ENCODE measurements at places on chromosomes 7 and 10.

- DNase-seq = no peak
Measured at GRCh38 chr7:105011831-105012502, 2.0 kb upstream of the KMT2E start.

- no peak for DNase-seq
Measured at GRCh38 chr7:36363515-36363914, 26.1 kb upstream of the ANLN start.

DNA sequence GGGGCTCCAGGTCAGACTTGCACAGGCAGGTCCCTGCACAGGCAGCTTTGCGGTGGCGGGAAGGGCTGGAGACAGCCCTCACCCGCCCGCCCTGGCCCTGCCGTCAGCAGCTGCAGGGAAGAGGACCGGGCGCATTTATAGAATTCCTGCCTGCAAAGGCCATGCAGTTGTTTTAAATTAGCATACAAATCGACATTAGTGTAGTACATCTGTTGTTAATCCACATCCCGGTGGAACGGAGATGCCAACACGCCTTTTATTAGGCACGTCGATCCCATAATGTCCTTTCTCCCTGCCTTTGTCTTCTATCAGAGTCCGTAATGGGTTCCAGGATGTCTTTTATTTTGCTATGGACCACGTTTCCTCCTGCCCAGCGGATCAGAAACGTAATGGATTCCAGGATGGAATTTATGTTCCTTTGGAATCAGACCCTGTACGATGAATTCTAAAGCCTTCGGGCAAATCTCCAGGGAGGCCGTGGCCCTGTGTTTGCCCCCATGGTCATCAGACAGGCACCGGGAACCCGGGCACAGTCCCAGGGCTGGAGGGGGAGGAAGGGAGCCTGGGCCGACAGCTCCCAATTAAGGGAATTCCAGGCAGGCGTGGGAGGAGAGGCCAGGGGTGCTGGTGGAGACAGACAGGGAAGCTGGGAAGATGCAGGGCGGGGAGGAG, 123.9 kb downstream of the COL26A1 start:
- no peak for DNase-seq

DNA sequence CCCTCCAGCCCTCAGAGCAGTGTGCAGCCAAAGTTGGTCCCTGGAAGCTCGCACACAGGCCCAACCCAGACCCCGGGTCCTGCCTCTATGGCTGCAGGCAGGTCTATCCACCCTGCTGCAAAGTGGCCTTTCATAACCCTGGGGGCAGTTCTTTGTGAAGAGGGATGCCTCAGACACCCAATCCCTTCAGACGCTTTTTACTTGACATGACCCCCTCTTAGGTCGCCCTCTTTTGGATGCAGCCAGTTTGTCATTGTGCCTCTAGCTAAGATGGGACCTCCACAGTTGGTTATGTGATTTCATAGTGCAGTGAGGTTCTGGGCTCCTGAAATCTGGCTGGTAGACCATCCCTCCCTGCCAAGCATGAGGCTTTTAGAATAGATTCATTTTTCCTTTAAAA, 27.3 kb downstream of the SMKR1 start:
- no peak for DNase-seq

GRCh38 chr7:128842674-128843641, 12.8 kb downstream of the FLNC start:
- no peak for DNase-seq

GRCh38 chr10:114767986-114768821, 53.4 kb upstream of the FHIP2A start:
- DNase-seq = no peak

DNA sequence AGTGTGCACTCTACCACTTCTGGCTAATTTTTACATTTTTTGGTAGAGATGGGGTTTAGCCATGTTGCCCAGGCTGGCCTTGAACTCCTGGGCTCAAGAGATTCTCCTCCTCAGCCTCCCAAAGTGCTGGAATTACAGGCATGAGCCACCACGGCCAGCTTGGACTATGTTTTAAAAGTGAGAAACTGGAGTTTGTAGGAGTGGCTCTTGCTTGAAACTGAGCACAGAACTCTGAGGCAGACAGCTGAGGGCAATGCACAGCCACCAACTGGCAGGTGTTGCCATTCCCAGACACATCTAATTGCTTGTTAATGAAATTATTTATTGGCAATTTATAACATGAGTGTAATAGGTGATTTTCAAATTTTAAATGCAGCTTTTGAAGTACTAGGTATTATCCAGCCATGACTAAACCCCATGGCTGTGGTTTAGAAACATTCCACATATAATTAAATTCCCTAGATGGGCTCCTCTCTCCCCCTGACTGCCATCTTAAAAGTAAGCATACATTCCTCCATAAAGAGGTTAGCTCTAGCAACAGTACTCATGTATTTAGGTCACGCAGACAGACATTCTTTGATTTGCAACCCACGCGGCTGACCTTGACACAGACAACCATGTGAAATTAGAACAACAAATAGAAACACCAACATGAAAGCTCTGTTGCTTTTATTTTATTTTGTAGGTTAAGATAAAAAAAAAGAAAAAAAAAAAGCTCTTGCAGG, 19.8 kb downstream of the PANK1 start:
- peak; percentile 72 for DNase-seq

DNA sequence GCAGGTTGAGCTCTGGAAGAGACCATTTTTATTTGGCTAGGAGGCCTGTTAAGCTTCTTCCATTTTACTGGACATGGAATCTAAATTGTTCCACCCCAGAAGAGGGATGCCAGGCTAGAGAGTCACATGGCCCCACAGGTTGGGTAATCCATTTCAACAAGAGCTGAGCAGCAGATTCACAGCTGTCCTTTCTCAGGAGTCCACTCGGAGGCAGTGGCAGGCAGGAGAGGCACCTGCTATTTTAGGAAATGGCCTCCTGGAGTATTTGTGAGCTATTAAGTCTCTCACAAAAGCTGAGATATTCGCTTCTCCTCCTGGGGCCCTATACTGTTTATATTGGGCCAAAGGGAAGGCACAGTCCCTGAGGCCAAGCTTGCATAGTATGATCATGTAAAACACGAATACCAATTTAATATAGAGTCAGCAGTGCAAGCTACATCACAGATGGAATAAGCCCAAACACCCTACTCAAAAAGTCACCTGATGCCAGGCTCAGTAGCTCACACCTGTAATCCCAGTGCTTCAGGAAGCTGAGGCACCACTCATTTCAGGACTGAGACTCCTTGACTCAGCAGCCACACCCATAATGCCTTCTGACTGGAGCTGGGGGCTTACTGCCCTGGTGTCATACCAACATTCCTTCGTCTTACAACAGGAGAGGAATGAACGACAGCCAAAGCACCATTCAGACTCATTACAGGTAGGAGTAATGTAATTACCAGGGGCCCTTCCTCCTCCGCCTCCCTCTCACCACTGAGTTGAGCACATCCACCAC, 124.1 kb downstream of the LMBR1 start:
- DNase-seq = no peak

DNA sequence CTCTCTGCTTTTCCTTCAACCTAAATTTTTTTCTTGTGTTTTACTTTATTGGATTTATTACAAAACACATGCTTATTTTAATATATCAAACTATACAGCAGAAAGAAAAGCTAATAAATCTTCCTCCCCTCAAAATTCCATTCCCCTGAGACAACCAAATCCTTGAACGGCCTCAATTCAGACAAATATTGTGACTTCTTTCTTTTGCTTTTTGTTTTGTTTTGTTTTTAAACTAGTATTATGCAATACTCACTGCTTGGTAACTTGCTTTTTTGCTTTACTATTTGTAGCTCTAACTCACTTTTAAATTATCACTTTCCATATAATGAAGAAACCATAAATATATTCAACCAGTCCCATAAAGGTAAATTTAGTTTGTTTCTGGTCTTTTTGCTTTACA, 59.4 kb upstream of the CDK1 start:
- peak; percentile 36 for DNase-seq

- DNase-seq = no peak
Measured at GRCh38 chr7:104931181-104931781, 82.7 kb upstream of the KMT2E start.

DNA sequence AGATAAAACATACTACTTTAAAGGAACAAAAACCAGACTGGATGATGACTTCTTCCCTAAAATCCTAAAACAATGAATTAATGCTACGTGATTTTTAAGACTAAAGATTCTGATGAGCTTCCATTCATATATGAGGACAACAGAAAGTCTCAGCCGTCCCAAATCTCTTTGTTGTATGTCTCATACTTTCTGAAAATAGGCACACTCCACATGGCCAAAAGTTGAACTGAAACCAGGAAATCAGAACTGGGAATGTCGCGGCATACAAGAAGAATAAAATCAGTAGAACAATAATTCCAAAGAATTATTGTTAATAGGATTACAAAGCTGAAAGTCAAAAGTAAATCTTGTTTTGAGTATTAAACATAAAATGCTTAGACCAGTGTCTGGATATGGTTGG, 195.4 kb upstream of the GHITM start:
- no peak for DNase-seq

GRCh38 chr10:86775056-86775869, 18.8 kb downstream of the BMPR1A start:
- peak; percentile 9 for DNase-seq

DNA sequence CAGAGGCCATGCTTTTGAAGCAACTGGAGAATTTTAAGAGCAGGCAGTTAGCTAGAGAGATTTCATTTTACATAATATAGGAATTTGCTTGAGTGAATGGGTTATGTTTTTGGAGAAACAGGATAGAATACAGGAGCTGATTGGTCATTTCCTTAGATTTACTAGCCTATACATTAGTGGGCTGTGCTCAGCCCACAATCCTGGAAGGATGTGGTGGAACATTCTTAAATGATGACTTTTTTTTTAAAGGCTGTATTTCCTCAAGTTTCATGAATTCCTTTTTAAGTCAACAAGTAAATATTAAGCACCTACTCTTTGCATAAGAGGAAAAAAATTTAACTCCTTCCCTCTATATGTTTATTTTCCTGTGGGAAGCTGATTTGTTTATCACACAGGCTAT, 314.4 kb upstream of the BMPER start:
- DNase-seq = peak; percentile 45

DNA sequence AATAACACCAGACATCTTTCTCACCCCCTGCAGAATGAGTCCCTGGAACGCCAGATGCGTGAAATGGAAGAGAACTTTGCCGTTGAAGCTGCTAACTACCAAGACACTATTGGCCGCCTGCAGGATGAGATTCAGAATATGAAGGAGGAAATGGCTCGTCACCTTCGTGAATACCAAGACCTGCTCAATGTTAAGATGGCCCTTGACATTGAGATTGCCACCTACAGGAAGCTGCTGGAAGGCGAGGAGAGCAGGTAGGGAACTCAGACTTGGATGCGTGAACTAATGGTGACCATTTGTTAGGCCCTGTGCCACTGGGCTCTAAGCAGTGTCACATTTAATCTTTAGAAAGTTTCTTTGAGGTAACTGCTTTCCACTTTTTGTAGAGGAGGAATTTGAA, 7.1 kb downstream of the VIM start:
- no peak for DNase-seq

DNA sequence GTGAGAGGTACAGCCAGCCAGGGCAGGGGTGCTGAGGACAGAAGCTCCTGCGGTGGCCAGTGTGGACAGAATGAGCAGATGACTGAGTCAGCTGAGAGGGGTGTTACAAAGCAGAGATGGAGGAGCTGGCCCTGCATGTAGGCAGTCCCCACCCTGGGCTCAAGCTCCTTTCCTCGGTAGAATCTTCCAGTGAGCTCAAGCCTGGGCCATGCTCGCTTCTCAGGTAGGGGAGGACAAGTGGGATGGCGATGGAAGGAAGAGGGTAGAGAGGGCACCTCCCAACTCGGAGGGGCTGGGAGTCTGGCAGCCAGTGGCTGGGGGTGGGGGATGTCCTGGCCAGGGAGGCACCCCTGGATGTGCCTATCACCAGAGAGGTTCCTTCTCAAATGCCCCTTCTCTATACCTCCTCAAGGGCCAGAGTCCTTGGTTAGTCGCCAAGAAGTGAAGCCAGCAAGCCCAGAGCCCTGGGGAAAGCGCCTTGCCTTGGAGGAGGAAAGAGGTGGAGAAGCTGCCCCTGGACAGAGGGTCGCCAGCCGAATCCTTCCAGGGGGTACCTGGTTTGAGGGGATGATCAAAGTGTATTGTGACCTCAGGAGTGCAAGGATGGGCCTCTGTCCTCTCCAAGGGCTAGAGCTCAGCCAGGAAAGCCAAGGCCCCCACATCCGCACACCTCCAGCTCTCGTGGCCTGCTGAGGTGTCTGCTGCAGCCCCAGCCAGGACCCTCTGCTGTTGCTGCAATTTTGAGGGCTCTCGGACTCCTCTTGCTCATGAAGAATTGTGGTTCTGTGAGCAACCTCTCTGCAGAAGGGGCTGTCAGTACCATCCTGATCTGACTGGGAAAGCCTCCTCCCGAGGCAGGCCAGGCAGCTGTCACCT, 88.6 kb upstream of the MACROH2A2 start:
- no peak for DNase-seq

DNA sequence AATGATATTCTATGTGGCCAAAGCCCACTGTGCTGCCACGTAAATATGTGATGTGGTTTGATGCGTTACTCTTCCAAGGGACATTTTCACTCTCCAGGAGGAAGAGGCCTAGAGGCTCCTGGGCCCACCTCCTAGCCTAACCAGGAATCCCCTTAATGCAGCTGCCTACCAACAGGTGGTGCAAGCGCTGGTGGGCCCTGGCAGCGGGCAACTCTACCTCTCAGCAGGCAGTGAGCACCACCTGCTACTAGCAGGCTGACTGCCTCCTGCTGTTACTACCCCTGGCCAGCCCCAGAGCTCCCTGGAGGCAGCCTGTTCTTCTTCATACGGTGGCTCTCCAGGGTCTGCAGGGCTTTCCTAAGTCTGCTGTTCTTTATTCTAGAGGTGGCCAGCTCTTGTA, 62.8 kb downstream of the CDH23 start:
- DNase-seq = no peak

GRCh38 chr7:157857578-157858075, 520.8 kb downstream of the DNAJB6 start:
- DNase-seq = no peak

DNA sequence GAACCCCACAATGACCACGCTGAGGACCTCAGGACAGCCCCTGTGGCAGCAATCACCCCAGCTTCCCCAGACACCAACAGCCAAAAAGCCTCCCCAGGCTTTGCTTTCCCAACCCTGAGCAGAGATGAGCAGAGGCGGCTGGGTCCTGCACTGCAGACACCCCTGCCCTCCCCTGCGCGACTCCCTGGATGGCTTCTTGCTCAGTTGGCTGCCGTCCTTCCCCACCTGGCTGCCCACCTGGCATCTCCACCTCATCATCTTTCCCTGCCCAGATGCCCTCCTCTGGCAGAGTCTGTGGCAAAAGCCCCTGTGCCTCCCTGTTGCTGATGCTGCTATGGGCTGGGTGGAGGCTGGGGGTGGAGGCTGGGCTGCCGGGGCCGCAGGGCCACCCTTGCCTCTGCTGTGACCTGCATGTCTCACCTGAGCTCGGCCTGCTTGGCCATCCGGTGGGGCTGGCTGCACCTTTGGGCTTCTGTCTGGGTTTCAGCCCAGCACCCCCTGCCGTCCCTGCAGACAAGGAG, 567.7 kb downstream of the TCERG1L start:
- no peak for DNase-seq

GRCh38 chr10:3766046-3766756, 18.8 kb downstream of the KLF6 start:
- DNase-seq = no peak

DNA sequence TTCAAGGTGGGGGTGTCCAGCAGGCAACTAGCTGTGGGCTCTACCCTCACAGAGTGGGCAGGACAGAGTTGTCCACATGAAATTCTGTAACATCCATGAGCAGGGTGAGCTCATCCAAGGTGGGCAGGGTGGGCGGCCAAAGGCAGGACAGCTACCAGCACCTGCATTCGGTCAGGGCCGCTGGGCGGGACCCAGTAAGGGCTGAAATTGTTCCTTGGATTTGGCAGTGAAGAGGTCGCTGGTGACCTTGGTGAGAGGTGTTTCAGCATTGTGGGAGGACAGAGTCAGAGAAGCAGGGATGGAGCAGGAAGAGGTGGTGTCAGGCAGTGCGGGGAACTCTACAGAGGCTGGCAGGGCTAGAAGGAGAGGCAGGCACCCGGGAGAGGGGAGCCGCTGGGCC, 23.9 kb downstream of the ADCYAP1R1 start:
- DNase-seq = no peak

Measured in astrocyte of the spinal cord (primary cell).